Transverse colon (tissue), 4 donors: ENCODE measurements at places on chromosomes 11 and 22. TPM values are rescaled to one million over a fixed set of nuclear protein-coding genes. Genes with fewer than 3 reads are reported as not detected.

- no peak for DNase-seq
These were observed 80.9 kb upstream of the CD44 start for GRCh38 chr11:35057926-35058668.

DNA sequence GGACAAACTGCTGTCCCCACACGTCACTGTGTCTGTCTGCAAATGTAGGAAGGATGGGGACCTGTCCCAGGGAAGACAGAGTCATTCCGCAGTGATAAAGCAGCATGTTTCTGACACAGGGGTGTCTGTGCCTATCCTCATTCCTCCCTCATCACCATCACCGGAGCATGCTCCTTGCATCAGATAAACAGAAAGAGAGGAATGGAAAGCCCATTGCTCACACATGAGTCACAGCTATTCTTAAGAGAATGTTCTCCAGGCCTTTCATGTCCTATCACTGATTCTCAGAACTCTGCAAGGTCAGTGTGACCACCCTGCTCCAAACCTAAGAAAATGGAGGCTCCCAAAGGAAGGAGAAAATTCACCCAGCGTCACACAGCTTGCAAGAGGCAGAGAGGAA lies 38.9 kb downstream of the ZNF195 start:
- DNase-seq, result no peak

NRIP3 gene
- total RNA-seq, result 0.82 TPM

DNA sequence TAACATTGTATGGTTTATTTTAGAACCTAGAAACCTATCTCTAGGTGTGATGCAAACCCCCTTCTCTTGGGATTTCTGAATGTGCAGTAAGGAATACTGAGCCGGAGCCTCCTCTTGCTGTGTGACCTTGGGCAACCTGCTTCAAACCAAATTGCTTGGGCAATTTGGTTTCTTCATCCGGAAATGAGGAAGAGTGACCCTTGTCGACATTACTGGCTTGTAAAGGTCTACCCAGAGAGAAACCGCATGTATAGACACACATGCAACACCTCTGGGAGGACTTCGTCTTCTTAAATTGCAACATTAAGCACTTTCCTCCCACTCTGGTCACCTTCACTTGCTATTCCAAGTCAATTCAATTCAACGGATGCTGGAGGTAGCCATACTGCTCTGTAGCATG lies 19.6 kb upstream of the TP53I11 start:
- DNase-seq, result no peak

GRCh38 chr11:131763193-131763890 lies 392.9 kb downstream of the NTM start:
- no peak for DNase-seq

CDC42EP2 gene
- total RNA-seq, result 9.1 TPM

GPHA2 gene
- not detected for total RNA-seq

ELMOD1 gene
- total RNA-seq, result 0.27 TPM

DNA sequence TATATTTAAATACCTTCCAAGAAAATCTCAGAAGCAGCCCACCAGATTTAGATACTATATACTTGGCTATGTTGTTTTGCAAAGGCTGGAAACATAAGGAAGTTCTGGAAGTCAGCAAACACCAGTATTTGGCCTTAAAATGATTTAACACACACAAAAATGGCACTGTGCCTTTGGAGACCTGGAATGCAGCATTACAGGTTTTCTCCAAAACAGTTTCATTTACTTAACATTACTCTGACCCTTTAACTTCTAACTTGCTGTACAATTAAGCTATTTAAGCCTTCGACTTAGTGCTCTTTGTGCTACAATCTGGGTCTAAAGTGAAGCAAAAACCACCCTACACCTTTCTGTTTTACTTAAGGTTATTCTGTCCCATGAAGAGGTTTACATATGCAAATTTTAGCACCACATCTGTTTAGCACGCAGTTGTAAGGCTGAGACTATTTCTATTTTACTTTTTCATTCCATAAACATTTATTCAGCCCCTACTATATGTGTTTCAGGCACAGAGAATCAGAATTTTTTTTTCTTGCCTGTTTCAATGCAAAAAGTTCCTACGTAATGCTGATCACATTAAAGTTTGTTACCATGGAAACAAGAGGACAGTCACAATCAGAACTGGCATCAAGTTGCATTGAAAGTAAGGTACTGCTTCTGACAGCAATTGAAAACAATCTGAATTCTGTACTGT lies 70.3 kb downstream of the MAML2 start:
- no peak for DNase-seq

DNA sequence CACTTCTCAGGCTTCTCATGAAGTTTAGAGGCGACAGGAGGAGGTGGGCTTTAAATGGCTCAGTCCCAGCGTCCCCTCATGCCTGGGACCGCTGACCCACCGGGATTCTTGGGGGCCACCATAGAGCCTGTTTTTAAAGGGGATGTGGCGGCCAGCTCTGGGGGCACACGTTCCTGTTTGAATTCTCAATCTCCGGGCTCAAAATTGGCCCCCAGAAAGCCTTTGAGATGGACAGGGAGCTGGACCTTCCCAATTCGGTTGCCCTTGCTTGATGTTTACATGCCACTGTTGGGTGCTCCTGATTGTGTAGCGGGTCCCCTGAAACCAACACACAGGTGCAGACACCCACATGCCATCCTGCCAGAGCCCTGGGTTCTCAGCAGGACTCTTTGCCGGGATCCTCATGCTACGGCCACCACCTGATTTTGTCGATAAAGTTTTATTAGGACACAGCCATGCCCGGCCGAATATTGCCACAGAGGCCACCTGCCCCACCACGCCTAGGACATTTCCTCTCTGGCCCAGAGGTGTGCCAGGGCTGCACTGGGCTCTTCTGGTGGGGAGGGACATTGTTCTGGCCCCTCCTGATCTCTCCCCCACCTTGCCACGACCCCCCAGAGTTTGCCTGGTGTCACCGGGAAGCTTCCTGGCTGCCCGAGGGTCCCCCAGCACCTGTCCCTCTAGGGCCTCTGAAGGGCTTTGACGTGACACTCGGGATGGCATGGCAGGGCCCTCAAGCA lies 71.6 kb downstream of the KCNQ1 start:
- peak; percentile 2 for DNase-seq

TEAD1 gene
- 214 TPM for total RNA-seq

DNA sequence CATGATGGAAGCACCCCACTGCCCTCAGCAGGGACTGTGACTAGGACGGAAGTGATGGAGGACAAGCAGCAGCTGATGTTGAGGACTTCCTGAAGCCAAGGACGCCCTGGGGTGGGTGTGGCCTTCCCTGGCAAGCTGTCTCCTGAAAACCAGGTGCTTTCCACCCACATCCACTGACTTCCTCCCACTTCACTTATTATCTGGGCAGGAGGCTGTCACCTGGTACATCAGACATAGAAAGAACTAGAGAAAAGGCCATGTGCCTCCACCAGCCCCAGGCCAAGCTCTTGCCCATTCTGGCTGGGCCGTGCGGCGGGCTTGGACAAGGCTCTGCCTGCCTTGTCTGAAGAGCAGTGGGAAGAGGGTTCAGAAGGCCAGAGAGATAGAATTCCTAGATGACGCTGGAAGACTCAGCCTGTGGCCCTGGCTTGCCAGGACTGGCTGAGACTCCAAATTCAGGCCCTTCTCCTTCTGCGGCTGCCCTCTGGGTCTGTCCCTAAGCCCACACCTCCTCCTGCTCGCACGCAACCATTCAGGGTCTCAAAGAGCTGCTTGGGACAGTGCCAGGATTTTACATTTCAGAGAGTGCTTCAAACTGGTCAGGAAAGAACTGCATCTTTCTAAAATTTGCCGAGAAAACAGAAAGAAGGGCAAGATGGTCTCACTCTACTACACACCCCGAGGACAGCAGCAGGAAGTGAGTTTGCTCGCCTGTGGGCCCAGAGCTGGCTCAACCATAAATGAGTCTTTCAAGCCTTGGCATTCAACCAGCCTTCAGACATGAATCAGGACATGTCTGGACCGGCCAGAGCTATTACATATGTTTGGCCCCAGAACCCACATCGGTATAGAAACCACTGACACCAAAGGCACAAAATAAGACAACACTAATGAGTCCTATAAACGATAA lies 13.3 kb downstream of the ARHGAP1 start:
- DNase-seq, result no peak

DNA sequence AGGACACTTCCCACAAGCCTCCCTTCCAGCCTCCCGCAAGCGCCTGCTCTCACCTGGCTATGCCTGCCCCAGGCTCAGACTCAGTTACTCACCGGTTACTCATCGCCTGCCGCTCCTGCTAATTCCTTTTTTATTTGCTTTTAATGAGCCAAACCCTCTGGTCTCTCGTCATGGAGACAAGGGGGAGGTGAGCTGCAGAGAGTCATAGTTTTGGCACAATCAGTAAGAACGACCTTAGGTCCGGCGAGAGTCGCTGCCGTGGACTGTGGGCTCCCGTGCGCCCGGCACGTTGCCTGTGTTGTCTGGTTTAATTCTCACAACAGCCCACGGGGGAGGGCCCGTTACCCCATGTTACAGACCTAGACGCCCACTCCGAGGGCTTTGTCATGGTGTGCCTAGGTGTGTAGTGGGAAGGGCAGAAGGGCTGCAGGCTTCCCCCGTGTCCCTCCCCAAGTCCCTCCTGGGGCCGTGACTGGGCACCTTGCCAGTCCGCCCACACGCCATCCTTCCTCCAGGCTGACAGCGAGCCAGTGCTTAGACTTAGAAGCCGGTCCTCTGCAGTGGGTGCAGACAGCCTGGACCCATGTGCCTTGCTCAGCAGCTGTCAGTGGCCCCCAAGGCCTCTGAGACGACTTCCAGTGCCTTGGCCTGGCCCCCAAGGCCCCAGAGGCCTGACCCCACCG lies 42.2 kb downstream of the WNT7B start:
- DNase-seq, result no peak

DNA sequence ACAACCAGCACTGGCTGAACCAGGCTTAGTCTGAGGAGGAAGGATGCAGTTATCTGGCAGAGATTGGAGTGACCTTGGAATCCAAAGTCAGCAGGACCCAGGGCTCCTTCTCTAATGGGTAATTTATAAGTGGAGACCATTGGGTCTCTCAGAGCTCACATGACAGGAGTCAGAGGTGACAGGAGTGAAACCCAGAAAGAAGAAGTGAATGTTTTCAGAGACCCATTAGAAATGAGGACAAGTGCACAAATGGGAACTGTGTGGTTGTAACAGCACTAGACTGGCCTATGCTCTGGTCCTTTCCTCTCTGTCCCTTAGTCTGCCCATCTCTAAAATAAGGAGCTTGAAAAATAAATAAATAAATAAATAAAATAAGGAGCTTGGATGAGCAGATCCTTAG lies 107.4 kb downstream of the SERGEF start:
- no peak for DNase-seq

GRCh38 chr22:23763579-23763945 lies 772 bp downstream of the C22orf15 start:
- no peak for DNase-seq

- DNase-seq, result no peak
These were observed 129.4 kb downstream of the OSBP2 start for GRCh38 chr22:30824096-30824495.

PICK1 gene
- total RNA-seq, result 51.1 TPM

CTR9 gene
- 41.2 TPM for total RNA-seq

- DNase-seq, result no peak
These were observed 24.8 kb downstream of the FBLN1 start for GRCh38 chr22:45527456-45527855.

DNA sequence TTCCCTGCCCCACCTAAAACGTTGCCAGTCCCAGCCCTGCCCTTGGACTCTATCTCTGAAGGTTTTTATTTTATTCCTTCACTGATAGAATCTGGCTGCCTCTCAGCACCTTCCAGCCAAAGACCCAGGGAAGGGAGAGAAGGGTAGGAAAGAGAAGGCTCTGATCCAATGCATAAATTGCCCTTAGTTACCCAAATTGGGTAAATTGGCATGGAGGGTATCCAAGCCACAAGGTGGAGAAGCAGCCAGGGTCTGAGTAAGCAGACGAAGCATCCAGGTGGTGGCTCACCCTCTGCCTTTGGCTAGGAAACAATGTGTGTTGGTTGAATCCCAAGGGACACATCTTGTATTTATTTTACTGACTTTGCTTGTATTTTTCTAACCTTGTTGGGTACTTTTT lies 89.0 kb downstream of the FEZ1 start:
- DNase-seq, result no peak

GRCh38 chr11:2901196-2901796 lies 15.7 kb upstream of the CDKN1C start:
- DNase-seq, result no peak

GRCh38 chr11:120810251-120810650 lies 213.7 kb upstream of the TBCEL start:
- DNase-seq, result no peak

DNA sequence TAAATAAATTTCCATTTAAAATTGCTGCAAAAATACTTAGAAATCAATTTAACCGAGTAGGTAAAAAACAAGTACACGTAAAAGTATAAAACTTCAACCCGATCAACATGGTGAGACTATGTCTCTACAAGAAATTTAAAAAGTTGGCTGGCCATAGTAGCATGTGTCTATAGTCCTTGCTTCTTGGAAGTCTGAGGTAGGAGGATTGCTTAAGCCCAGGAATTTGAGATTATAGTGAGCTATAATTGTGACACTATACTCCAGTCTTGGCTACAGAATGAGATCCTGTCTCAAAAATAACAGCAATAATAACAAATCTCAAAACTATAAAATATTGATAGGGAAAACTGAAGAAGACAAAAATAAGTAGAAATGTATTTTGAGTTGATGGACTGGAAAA lies 11.1 kb downstream of the CASP4 start:
- DNase-seq, result no peak

DNA sequence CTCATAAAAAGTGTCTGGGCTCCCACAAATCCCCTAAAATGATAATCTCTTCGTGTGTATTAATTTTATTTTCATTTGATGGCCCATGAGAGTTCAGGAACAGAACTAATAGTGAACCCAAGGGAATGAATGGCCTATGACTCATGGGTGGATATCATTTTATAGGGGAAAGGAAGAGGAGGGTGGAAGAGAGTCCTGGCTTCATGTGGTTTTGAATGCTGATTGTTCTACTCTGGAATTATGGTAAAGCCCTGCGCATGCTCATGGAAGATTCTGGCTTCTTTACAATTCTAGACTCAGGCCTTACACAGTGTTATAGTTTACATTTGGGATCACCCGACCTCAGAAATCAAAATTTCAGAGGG lies 35.2 kb downstream of the MAML2 start:
- no peak for DNase-seq

DNA sequence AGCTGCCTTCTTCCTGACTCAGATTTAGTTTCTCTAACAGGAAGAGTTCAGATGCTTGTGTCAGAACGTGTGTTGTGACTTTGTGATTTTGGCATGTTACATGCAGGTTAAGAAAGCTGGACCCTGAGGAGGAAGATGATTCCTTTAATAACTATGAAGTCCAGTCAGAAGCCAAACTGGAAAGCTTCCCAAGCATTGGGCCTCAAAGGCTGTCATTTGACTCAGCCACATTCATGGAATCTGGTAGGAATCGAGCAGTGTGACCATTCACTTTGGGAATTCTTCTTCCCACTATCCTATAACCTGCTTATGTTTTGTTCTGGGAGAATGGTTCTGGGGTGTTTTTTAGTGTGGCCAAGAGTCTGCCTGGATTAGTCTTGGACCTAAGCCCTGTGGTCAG lies 48.0 kb downstream of the CABIN1 start:
- DNase-seq, result no peak

GRCh38 chr11:997907-998306 lies 38.6 kb downstream of the MUC6 start:
- no peak for DNase-seq

GRCh38 chr22:49765091-49765771 lies 62.4 kb downstream of the BRD1 start:
- peak; percentile 6 for DNase-seq

GRCh38 chr11:109510316-109510715 lies 88.3 kb downstream of the C11orf87 start:
- no peak for DNase-seq
